ENCODE measurements at places on chromosomes 12 and 14.

GRCh38 chr12:14570231-14570630 lies 2.5 kb upstream of the PLBD1 start:
- DNase-seq: no peak

DNA sequence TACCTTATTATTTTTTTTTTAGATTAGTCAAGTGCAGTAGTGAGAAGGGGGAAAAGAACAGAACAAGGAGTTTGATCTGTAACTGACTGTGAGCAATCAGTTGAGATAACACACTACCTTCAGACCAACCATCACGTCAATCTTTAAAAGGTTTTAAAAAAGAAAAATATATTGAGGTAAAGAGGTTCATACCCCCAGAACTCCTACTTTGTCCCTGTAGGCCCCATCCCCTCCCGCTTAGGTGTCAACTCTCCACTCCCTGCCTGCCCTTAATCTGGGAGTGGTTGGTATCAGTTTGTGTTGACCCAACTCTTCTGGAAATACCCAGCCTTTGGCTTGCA lies 16.2 kb downstream of the MMP14 start:
- no peak for DNase-seq

DNA sequence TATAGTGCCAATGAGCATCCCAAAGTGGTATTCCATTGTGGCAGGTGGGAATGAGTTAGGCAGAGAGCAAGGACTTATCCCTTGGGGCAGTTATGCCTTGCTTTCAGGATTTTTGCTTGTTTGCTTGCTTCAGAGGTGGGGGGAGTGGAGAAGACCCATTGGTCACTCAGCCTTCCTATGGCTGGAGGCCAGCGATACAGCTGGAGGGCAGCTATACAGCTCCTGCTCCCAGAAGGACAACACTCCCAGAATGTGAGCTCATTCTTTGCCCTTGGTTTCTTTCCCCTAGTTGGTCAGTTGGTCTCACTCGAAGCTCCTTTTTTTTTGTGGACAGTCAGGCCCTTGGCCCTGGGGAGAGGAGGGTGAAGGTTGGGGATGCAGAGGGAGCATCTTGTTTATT lies 14.5 kb downstream of the KRT83 start:
- DNase-seq: no peak

GRCh38 chr14:96826818-96827217 lies 29.6 kb downstream of the VRK1 start:
- DNase-seq: no peak

DNA sequence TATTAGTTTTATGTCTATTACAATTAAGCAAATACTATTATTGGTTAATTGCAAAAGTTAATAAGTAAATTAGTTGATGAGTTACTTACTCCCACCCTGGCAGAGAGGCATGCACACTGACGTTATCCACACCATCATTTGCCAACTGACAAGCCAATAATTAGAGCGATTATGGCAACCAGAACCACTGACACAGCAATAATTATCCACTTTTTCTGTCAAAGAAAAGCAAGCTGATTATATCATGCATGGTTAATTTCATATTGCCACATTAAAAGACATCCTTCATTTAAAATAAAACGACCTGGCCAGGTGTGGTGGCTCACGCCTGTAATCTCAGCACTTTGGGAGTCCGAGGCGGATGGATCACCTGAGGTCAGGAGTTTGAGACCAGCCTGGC lies 43.1 kb downstream of the STX2 start:
- no peak for DNase-seq

DNA sequence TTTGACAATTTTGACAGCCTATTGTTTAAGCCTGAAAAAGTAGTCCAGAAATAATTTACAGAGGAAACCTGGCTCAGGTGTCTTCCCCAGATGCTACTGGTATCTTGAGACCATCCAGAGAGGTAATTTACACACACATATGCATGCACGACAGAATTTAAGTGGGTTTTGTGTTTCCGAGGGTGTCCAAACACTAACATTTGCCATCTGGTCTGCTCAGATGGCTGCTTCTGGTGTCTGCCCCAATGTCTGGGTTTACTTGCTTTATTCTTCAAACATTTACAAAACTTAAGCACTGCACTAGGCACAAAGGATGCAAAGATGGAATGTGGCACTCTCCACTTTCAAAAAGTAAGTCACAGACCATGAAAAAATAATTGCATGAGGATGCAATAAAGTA lies 226.6 kb upstream of the EGLN3 start:
- no peak for DNase-seq

DNA sequence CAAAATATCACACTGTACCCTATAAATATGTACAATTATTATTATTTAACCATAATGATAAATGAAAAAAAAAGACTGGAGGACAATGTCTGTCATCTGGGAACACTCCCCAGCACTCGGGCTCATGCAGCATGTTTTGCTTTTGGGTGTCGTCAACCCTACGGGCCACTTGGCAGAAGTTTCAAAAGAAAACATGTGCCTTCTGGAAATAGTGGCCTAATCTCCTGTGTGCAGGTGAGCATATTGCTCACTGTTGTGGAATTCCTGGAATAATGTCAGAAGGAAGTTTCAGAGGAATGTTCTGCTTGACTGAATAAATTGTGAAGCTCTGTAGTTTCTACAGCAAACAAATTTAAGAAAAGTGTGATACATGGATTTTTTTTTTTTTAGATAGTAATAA lies 298.3 kb downstream of the SSPN start:
- DNase-seq: no peak

GRCh38 chr12:89514751-89515150 lies 9.8 kb downstream of the GALNT4 start:
- DNase-seq: no peak

GRCh38 chr12:96343347-96343954 lies 56.8 kb downstream of the CDK17 start:
- DNase-seq: no peak

DNA sequence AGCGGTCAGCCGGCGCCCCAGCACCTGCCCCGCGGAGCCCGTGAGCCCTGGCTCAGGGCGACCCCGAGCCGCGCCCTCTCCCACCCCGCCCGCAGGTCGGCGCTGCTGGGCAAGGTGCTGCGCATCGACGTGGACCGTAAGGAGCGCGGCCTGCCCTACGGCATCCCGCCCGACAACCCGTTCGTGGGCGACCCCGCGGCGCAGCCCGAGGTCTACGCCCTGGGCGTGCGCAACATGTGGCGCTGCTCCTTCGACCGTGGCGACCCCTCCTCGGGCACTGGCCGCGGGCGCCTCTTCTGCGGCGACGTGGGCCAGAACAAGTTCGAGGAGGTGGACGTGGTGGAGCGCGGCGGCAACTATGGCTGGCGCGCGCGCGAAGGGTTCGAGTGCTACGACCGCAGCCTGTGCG lies 14.4 kb downstream of the HHIPL1 start:
- peak; percentile 9 for DNase-seq

DNA sequence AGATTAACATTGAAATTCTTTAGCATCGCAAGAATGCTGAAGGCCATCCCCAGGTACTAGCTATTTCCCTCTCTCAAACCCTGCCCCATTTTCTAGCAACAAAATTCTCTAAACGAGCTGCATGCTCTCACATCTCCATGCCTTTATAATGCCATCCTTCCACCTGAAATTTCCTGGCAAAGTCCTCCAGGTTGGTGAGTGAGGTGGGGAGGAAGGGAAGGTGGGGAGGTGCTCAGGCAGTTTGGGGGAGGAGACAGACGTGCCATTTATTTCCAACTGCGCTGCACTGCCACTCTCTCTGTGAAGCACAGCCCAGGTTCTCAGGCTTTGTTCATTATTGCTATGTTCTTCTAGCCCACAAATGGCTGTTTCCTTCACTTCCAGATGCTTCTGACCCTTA lies 208.4 kb downstream of the PAWR start:
- DNase-seq: no peak

DNA sequence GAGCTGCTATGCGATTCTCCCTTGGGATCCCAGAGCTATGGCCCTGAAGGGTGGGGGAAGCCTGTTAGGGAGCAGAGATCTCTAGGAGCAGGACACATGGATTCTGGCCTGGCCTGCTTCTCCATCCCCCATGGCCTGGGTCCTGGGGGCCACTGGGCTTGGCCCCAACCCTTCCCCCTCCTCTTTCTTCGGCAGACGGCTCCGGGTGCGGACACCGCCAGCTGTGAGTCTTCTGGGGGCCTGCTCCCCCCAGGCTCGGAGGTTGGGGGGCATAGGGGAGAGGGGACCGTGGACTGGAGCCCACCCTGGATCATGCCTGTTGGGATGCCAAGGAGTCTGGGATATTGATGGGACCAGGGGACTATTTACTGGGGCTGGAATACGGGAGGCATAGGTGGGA lies 9.0 kb downstream of the PRPF40B start:
- DNase-seq: no peak

DNA sequence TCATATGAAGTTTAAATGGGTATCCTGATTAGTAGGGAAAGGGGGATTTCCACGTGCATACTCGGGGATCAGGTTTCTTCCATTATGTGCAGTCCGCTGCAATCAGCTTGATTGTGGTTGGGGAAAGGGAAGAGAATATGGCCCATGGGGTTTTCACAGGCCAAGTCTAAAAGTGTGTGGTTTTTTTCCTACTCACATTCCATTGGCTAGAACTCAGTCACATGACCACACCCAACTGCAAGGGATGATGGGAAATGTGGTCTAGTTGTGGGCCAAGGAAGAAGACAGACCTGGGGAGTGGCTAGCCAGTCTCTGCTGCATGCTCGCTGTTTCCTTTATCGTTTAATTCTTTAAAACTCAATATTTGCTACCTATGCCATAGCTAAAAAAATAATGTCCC lies 105.1 kb downstream of the PRIMA1 start:
- DNase-seq: no peak

DNA sequence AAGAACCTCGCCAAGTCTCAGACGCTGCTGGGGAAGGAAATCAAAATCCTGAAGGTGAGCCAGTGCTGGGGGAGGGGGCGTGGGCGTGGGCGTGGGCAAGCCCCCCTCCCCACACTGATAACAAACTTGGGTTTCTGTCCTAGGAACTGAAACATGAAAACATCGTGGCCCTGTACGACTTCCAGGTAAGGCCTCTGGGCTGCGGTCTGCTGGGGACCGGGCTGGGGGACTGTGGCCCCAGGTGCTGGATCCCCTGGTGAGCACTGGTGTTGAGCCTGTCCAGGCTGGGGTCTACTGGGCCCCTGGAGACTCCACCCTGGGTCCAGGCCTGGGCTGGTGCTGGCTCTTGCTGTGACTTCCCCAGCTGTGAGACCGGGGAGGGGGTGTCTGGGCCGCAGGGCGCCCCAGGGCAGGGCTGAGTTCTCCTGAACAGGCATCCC lies 1.2 kb downstream of the ULK1 start:
- peak; percentile 9 for DNase-seq

All from activated CD4-positive, alpha-beta T cell treated with anti-CD3 and anti-CD28 coated beads, Interleukin-2, amount 50 U/mL, for 48 hours (primary cell).